CD8-positive, alpha-beta memory T cell (primary cell): ENCODE measurements at places on chromosomes 13 and 19.

- no peak for DNase-seq
These were observed 9.6 kb downstream of the SH3GL1 start for GRCh38 chr19:4390567-4391305.

GRCh38 chr19:19737559-19738332 is 4.8 kb upstream of the ZNF14 start:
- no peak for DNase-seq

DNA sequence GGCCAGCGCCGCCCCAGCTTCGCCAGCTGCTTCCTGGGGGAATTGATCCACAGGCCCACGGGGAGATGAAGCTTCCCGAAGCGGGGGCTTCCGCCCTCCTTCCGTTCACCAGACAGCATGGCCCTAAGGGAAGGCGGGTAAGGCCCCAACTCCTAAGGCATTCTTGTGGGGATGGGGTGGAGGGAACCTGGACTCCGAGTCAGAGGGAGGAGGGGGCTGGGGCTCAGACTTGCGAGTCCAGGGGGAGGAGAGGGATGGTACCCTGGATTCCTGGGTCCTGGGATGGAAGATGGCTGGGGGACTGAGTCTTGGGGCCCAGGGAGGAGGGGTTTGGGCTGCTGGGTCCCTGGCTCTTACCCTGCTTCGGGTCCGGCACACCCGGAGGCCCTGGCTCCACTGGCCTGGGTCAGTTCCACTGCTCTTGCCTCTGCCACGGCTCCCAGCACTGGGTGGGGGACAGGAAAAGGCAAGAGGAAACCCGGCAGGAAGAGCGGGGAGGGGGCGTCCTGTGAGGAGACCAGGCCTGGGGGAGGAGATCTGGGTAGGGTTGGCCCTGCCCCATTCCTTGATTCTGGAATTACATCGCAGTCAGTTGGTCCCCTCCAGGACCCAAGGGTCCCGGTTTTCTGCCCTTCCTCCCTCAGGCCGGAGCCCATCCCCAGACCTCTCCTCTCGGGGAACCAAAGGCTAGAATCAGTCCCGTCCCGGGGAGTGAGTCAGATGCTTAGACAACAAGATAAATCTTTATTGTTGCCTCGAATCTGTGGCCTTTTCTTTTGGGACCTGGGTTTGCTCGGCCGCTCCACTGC is at the start of gene RASIP1:
Gene RASIP1 (minus strand): TSS at position 447 of the 809 bp plus-strand sequence. CDS start 328 bp downstream, at position 119.
- no peak for DNase-seq

DNA sequence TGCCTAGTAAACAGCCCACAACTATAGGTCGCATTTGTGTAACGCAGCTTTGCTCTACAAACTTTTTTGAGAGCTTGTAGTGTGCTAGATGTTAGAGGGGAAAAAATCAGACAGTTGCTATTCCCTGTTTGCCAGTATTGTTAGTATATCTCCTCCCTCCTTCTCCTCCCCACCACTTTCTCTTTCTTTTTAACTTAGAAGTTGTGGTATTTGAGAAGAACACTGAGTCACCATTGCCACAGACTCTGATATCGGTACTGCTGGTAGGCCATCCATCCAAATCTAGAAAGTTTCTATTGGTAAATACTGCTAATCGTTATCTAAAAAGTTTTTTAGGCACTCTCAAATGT is 666 bp downstream of the POMP start:
- DNase-seq: no peak

- no peak for DNase-seq
These were observed 290.1 kb upstream of the TSHZ3 start for GRCh38 chr19:31639306-31639705.

- DNase-seq: no peak
These were observed 88.8 kb downstream of the FNDC3A start for GRCh38 chr13:49064476-49064875.

DNA sequence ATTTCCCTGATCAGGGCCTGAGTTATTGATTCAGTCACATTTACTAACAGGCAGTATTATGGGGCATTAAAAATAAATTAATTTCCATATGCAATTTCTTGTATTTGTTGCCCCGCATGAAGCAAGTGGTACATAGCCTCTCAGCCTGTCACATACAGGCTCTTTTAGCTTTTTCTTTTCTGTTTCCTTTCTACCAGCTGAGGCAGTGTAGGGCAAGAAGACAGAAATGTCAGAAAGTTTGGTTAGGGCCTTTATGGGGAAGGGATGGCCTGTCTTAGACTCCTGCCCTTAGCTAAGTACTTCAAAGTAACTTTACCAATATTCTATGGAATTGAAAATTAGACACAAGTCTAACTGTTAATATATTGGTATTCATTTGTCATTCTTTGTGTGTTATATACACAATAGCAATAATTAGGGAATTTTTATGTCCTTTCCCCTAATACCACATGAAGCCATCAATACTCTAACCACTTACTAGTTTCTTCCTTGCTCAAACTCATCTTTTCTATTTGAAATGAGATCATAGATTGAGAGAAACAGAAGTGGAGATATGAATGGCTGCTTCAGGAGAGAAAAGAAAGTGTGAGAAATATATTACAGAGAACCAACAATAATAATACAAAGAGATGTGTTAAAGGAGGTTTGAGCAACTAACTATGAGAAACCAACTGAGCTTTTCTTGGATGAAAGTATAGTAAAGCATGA is 669.6 kb downstream of the PCDH17 start:
- no peak for DNase-seq

DNA sequence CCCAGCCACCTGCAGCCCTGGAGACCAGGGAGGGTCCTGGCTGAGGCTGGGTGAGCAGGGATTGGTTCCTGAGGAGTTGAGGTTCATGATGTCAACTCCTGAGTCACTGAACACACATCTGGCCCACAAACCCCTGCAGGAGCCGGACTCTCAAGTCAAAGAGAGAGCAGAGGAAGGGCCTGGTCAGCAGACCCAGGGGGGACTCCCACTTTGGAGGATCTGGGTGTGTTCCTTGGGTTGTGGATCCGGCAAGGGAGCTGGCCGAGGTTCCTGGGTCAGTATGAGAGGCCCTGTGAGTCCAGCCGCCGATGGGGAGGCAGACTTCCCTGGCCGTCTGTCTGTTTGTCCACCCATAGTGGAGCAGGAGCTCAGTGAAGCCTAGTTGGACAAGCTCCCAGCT is 4.0 kb downstream of the SLC7A10 start:
- DNase-seq: no peak

DNA sequence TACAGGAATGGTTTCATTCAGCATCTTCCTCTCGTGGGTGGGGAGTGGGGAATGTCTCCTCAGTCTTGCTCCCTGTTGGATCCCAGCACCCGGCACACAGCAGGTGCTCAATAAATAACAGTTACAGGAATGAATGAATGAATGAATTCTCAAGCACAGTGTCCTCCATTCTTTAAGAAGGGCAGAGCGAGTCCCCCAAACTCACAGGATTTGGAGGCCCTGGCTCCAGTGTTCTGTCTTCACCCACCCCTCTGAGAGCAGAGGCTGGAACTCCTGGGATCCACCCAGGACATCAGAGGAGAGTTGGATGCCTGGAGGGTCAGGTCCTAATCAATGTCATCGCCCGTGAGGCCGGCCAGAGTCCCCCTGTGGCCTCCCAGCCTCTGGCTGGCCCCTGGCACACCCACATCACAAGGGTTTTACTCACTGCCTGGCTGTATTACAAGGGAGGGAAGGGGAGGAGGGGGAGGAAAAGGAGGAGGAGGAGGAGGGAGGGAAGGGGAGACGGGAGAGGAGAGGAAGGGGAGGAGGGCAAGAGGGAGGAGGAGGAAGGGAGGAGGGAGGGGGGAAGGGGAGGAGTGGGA is 8.7 kb upstream of the CREB3L3 start:
- DNase-seq: no peak

- no peak for DNase-seq
These were observed 240.0 kb downstream of the GPC6 start for GRCh38 chr13:93466502-93467036.

GRCh38 chr13:110503037-110503901 is 58.3 kb downstream of the RAB20 start:
- DNase-seq: no peak

- no peak for DNase-seq
These were observed 133.4 kb downstream of the LACC1 start for GRCh38 chr13:44012910-44013757.

DNA sequence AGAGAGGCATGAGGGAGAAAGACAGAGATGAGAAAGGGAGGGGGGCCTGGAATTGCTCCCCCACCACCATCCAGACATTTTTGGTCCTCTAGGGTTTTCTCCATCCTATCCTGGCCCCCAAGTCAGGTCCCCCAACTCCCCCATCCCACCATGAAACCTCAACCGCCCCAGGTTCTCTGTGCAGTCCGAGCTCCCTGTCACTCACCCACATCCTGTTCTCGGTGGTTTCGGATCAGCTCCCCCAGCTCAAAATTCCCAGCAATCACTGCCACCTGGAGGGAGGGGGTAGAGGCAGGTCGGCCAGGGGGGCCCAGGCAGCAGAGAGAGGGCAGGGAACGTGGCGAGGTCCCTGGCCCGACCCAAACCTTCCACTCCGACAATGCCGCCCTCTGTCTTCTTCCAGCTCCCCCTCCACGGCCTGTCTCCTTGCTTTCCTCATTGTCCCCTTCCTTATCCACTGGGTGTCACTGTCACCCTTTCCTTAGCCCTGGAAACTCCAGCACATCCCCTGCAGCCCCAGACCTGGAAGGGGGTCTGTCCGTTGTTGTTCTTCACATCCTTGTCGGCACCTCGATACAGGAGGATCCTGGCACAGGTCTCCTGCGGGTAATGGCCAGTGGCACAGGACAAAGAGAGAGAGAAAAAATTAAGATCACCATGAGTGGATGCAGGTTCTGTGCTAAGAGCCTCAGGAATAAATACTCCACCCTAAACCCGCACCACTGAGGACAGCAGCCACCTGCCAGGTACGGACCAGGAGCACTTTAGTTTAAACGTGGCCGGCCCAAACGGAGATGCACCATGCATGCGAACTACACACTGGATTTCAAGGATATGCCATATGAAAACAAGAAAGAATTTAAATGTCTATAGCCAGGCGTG is 15.4 kb downstream of the SHANK1 start:
- no peak for DNase-seq

DNA sequence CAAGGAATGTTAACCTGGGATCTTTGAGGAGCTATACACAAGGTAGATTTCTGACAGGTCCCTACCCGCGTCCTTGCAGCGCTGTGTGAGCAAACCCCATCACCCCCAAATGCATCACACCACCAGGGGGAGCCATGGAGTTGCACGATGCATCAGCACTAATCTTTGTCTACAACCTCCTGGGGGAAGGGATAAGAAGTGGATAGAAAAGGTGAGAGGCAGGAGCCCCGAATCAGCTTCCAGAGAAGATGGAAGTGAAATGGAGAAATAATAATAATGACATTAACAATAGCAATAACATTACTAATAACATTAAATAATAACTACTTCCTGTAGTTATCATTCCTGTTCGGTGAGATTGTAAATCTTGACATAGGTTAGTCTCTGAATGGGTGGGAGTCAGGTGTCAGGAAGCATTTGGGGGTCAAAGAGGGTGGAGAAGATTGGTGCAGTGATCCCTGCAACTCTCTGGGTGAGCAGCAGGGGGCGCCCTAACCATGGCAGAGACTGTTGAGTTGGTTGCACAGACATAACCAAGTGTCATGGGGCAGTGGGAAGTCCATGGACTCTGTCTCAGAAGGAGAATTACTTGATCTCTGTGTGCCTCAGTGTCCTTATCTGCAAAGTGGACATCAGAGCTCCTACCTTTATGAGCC is 16.5 kb downstream of the SIGLEC7 start:
- DNase-seq: peak; percentile 70

DNA sequence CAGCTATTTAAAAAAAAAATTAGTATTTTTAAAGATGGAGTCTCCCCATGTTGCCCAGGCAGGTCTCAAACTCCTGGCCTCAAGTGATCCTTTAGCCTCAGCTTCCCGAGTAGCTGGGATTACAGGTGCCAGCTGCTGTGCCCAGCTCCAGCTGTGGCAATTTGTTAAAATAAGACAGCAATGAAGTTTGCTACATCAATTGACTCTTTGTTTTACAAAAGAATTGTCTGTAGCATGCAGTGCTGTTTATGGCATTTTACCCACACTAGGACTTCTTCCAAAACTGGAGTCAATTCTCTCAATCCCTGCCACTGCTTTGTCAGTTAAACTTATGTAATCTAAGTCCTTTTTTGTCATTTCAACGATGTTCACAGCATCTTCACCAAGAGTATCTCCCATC is 49.3 kb downstream of the NDFIP2 start:
- no peak for DNase-seq

- DNase-seq: no peak
These were observed 55.2 kb downstream of the SOX21 start for GRCh38 chr13:94657167-94657566.

GRCh38 chr19:374183-374885 is 29.7 kb upstream of the MIER2 start:
- DNase-seq: no peak

DNA sequence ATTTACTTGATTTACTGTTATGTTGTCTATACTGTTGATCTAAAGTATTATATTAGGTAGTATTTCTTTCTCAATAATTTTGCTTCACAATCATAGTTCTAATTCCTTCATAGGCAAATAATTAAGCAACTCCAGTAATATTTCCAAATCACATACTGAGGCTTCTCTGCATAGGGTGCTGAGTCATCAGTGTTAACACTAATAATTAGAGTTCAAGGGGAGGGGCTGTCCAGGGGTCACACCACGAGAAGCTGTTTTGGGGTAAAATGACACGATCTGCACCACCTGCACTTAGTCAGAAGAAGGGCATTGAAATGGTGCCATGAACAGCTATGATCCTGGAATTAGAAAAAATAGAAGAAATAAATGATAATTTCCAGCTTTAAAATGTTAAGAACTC is 1230.9 kb upstream of the SLC10A2 start:
- DNase-seq: no peak

GRCh38 chr13:27006519-27007161 is 165.0 kb downstream of the USP12 start:
- DNase-seq: no peak

GRCh38 chr13:90675129-90675528 is 672.4 kb upstream of the MIR17HG start:
- no peak for DNase-seq

- peak; percentile 78 for DNase-seq
These were observed 11.9 kb upstream of the PRKD2 start for GRCh38 chr19:46728693-46729339.

- DNase-seq: no peak
These were observed 5.9 kb downstream of the NANOS3 start for GRCh38 chr19:13882836-13883235.

DNA sequence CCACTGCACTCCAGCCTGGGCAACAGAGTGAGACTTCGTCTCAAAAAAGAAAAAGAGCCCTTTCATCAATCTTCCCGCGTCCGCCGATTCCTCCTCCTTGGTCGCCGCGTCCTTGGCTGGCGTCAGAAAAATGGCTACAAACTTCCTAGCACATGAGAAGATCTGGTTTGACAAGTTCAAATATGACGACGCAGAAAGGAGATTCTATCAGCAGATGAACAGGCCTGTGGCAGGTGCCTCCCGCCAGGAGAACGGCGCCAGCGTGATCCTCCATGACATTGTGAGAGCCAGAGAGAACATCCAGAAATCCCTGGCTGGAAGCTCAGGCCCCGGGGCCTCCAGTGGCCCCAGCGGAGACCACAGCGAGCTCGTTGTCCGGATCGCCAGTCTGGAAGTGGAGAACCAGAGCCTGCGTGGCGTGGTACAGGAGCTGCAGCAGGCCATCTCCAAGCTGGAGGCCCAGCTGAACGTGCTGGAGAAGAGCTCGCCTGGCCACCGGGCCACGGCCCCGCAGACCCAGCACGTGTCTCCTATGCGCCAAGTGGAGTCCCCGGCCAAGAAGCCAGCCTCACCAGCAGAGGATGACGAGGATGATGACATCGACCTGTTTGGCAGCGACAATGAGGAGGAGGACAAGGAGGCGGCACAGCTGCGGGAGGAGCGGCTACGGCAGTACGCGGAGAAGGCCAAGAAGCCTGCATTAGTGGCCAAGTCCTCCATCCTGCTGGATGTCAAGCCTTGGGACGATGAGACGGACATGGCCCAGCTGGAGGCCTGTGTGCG is 2.1 kb upstream of the MISP3 start:
- DNase-seq: no peak
